ENCODE measurements at places on chromosomes 1 and 21.

- no peak for DNase-seq
Measured at GRCh38 chr1:56302878-56303277, 276.5 kb downstream of the PLPP3 start.

GRCh38 chr1:112496290-112496689 lies 12.5 kb upstream of the WNT2B start:
- no peak for DNase-seq

DNA sequence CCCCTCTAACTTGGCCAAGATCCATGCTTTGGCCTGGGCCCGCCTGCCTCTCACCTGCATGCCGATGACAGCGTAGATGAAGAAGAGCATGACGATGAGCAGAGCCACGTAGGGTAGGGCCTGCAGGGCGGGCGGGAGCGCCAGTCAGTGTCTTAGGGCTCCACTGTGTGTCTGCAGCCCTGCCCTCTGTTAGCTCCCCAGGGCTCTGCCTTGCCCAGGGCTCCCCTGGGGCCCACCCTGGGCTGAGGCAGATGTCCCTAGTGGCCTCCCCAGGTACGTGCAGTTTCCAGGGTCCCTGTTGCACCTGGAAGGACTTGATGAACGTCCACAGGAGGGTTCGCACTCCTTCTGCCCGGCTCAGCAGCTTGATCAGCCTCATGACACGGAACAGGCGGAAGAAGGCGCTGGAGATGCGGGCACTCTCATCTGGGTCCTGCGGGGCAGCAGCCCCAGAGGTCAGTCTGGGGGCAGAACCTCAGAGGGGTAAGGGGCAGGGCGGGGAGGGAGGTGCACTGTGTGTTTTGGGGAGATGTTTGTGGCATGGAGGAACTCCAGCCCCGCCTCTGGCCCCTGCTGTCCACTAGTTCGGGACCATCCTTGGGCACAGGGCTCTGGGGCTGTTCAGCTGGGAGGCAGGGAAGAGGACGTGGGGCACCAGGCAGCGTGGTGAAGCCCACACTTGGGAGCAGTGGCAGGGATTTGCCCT lies 29.8 kb upstream of the KIF21B start:
- DNase-seq, result no peak

DNA sequence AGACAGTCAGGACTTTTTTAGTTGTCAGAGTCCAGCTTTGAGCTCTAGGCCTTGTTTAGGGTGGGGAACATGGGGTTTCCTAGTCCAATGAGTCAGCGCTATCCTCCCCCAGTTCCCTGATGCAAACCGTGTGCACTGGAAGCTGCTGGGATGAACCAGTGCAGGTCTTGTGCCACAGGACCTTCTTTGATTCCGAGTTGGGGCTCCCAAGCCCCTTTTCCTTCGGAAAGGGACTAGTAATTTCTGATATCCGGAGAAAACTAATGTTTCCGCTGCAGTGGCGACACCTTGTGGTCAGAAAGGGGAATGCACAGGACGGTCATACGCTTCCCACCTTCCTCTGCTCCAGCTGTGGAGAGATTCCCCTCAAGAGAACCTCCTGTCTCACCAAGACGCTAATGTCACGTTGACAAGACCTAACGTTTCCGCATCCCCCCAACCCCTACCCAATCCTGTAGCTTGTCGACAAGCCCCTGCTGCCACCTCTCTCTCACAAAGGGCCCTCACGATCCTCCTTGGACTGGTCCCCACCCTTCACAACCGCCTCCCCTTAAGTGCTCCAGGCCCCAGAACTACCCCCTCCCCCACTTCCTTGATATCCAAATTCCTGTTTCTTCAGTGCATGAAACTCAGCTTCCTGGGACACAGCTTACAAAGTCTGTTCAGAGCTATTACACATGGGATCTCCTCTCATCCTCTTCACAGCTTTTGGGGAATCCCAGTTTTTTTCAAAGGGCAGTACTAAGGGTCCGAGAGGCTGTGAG lies 30.9 kb downstream of the GPA33 start:
- DNase-seq, result peak; percentile 42

DNA sequence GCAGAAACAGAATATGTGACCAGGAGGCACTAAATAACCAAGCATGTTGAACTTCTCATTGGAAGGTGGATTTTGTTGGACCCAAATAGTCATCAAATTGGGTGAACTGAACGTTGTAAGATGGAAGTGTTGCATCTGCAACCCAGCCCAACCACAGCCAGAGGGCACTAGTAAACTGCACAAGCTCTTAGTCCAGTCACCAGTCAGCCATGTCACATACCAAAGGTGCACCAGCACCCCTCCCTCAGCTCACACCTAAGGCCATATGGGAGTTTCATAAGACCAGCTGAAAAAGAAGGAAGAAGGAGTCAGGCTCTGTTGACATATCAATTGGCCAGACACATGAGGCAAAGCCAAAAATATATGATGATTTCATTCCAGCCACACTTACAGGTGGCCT lies 481.7 kb upstream of the NR5A2 start:
- no peak for DNase-seq

DNA sequence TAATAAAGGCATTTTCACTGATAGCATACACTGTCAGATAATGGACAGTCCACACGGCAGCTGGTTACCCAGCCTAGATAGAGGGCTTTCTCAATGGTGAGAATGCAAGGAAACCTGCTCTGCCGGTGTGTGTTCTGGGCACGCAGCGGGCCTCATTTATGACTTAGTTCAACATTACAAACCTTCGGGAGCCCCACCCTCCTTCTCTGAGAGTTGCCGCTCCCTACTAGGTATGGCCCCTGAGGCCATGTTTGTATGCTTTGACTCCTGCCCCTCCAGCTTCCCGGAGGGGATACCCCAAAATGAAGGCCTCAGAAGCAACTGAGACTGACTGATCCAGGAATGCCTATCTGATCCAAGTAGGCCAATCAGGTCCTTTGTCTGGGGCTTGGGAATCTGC lies 17.2 kb upstream of the FABP3 start:
- DNase-seq, result no peak

DNA sequence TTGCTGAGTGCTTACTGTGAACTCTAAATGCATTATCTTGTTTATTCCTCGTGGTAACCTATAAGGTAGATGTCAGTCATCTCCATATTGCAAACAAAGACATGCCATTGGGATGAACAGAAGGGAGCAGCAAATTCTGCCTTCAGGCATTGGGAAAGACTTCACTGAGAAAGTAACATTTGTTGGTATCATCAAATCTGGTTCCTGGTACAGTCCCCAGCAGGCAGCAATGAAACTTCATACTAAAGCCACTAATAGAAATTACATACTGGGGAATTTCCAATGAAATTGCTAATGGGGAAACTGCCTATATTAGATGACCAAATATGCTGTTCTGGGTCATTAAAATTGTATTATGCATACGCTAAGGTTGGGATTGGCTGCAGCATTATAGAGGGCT lies 47.3 kb upstream of the ST6GALNAC5 start:
- DNase-seq, result no peak

- no peak for DNase-seq
Measured at GRCh38 chr1:19113697-19114092, 96.4 kb downstream of the UBR4 start.

GRCh38 chr1:160451859-160452232 lies 51.5 kb downstream of the VANGL2 start:
- DNase-seq, result no peak

DNA sequence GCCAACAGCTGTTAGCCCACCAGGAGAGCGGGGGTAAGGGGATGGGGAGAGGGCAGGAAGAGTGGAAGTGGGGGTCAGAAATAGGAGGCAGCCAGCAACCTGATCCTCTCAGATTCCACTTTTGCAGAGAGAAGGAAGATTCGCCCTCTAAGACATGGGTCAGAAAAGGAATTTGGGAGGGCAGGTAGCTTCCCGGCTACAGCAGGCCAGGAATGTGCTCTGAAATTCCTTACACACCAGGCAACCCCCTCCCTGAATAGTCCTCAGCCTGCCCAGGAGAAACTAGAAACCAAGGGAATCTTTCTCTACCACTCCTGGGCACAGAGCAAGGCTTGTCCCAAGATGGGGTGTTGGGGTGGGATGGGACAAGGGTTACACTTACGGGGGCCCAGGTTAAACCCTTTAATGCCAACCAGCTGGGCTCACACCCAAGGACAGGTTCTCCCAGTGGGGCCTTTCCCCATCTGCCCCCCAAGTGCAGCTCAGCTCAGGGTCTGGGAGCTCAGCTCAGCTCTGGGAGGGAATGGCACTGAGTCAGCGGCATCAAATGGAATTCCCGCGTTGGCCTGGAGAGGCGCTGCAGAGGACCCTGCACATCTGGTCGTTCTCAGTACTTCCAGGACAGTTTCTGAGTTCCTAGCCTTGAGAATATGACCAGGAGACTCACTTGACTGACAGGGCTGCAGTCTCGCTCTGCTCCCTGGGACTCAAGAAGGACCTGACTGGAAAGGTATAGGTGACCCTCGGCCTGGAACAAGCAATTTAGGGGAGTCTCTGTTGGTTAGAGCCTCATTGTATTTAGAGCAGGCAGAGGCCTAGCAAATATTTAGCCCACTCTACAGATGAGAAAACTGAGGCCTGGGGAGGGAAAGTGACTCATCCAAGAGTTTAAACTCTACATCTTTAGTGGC lies 761 bp downstream of the TNNT2 start:
- DNase-seq, result no peak

- no peak for DNase-seq
Measured at GRCh38 chr1:12607263-12607662, 10.7 kb downstream of the DHRS3 start.
